ENCODE measurements at places on chromosomes 12 and 14. TPM values are rescaled to one million over a fixed set of nuclear protein-coding genes. Genes with fewer than 3 reads are reported as not detected.
A peak's percentile ranks its signal among the peaks of the same experiment; 100 is the strongest.

DNA sequence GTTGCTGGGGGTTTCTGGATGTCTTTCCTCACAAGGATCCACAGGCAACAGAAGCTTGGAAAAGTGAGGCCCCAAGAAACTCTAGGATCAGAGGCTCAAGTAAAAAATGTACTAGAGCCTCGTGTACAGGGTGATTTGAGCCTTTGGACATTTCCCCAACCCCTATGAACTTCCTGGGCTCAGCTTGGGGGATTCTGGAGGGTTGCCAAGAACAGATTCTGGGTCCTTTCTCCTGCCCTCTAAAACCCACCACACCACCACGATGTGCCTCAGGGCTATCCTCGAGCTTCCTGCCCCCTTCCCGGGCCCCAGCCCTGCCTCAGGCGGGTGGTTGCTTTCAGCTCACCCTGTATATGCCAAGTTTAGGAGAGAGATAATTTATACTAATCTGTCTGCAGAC is 583 bp downstream of the FAM186B start:
- no peaks in the 10 kb centered on the region for H3K27me3 ChIP-seq
- no peaks in the 10 kb centered on the region for H3K36me3 ChIP-seq
- H3K4me3 ChIP-seq: no peak overlapping the region
- H3K4me1 ChIP-seq: no peaks in the 10 kb centered on the region
- no peak for DNase-seq

- no peak overlapping the region for H3K4me3 ChIP-seq
- H3K27me3 ChIP-seq: no peaks in the 10 kb centered on the region
- H3K27ac ChIP-seq: no peak overlapping the region
Measured at GRCh38 chr14:91369628-91370445, 47.8 kb downstream of the CCDC88C start.

GRCh38 chr12:127760996-127761395 is 506.0 kb upstream of the TMEM132C start:
- no peak overlapping the region for H3K27ac ChIP-seq
- H3K27me3 ChIP-seq: no peaks in the 10 kb centered on the region
- H3K36me3 ChIP-seq: no peaks in the 10 kb centered on the region
- DNase-seq: no peak
- no peak overlapping the region for H3K4me3 ChIP-seq
- no peaks in the 10 kb centered on the region for H3K4me1 ChIP-seq

DNA sequence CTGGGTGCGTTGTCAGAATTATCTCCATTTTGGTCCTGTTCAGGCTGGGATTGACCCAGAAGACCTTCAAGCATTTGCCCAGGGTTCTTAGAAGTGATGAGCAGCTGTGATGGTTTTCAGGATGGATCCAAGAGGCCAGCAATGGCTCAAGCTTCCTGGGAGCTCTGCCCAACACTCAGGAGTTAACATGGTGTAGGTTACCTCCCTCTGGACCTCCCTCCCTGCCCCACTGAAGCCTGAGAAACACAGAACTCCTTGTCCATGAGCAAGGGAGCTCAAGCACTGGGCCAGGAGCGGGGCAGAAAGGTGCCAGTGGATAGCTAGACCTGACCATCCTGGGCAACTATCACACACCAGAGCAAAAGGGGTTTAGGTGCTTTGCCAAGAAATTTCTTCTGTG is 148.4 kb upstream of the FKBP4 start:
- no peaks in the 10 kb centered on the region for H3K27me3 ChIP-seq
- H3K4me3 ChIP-seq: no peak overlapping the region
- no peak overlapping the region for H3K27ac ChIP-seq
- H3K4me1 ChIP-seq: no peaks in the 10 kb centered on the region
- no peaks in the 10 kb centered on the region for H3K36me3 ChIP-seq

GRCh38 chr14:25009891-25010290 is 40.1 kb downstream of the STXBP6 start:
- no peak overlapping the region for H3K27ac ChIP-seq
- H3K4me1 ChIP-seq: no peaks in the 10 kb centered on the region
- DNase-seq: no peak
- H3K4me3 ChIP-seq: no peak overlapping the region
- H3K36me3 ChIP-seq: no peaks in the 10 kb centered on the region

GRCh38 chr12:78540606-78541336 is 323.8 kb upstream of the SYT1 start:
- no peaks in the 10 kb centered on the region for H3K36me3 ChIP-seq
- H3K27me3 ChIP-seq: no peaks in the 10 kb centered on the region
- H3K4me1 ChIP-seq: no peaks in the 10 kb centered on the region
- H3K27ac ChIP-seq: no peak overlapping the region
- H3K4me3 ChIP-seq: no peak overlapping the region
- no peak for DNase-seq

DNA sequence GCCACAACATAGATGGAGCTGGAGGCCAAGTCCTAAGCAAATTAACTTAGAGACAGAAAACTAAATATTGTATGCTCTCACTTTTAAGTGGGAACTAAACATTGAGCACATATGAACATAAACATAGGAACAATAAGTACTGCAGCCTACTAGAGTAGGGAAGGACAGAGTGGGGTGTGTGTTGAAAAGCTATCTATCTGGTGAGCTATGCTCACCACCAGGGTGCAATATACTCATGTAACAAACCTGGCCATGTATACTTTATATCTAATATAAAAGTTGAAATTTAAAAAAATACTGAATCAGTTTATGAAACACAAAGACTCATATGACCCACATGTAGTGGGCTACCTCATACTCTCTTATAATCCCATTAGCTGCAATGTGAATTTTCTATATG is 1305.0 kb downstream of the LRFN5 start:
- no peaks in the 10 kb centered on the region for H3K36me3 ChIP-seq
- no peaks in the 10 kb centered on the region for H3K4me1 ChIP-seq
- no peaks in the 10 kb centered on the region for H3K27me3 ChIP-seq
- no peak for DNase-seq

GRCh38 chr14:101360054-101360911 is 201.0 kb upstream of the DIO3 start:
- H3K4me1 ChIP-seq: no peaks in the 10 kb centered on the region
- no peaks in the 10 kb centered on the region for H3K36me3 ChIP-seq
- no peaks in the 10 kb centered on the region for H3K27me3 ChIP-seq
- peak overlapping the region; percentile 0 for H3K27ac ChIP-seq
- peak; percentile 79 for DNase-seq

DNA sequence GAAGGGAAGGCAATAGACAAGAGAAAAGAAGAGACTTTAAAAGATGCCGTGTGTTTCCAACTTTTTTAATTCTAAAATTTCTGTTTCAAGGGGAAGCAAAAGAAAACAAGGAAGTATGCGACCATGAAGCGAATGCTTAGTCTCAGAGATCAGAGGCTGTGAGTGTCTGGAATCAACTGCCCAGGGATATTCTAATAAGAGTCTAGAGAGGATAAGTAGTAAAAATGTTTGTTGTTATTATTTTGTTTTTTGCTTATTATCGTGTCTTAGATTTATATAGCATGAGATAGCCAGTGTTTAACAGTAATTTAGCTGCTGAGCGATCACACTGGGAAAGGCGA is 421 bp downstream of the FCF1 start:
- peak overlapping the region; percentile 85 for H3K27ac ChIP-seq
- peak overlapping the region; percentile 83 for H3K4me3 ChIP-seq
- no peaks in the 10 kb centered on the region for H3K27me3 ChIP-seq
- DNase-seq: no peak
- H3K4me1 ChIP-seq: peaks cover 7% of the 10 kb centered on the region

GRCh38 chr12:121532503-121533393 is 48.1 kb downstream of the KDM2B start:
- peak overlapping the region; percentile 38 for H3K27ac ChIP-seq
- no peaks in the 10 kb centered on the region for H3K4me1 ChIP-seq
- H3K36me3 ChIP-seq: peaks cover 24% of the 10 kb centered on the region
- no peak for DNase-seq
- no peaks in the 10 kb centered on the region for H3K27me3 ChIP-seq
- no peak overlapping the region for H3K4me3 ChIP-seq

DNA sequence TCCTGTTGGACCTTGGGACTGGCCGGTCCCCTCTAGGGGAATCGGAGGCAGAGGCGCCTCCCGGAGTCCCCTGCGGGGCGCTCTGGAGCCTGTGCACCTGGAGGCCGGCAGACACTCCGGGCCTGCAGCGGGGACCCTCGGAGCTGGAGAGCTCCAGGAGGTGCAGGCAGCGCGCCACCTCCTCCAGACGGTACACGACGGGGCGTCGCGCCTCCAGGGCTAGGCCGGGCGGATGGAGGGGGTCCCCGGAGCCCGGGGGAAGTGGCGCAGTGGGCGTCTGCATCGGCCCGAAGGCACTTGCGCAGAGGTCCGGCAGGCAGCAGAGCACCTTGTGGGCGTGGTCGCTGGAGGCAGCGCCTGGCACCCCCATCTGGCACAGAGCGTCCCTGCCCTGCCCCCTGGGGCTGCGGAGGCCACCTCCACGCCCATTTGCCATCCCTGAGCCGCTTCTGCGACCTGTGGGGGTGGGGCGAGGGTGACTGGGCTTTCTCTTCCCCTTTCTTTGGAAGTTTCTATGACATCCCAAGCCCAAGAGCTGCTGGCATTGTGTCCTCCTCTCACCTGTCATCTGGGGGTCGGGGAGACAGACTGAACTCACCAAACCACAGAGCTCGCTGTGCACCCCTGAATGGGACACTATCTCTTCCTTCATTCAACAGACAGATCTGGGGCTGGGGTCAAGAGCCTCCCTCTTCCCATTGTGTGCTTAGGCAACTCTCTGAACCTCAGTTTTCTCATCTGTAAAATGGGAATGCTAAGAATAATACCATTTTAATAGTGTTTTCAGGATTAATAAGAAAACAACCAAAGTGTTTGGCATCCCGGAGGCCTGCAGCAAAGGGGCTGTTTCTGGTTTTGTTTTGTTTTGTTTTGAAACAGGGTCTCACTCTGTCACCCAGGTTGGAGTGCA is 37.5 kb upstream of the CORO1C start:
- no peaks in the 10 kb centered on the region for H3K27me3 ChIP-seq
- no peak for DNase-seq
- H3K4me3 ChIP-seq: no peak overlapping the region
- H3K36me3 ChIP-seq: no peaks in the 10 kb centered on the region
- no peak overlapping the region for H3K27ac ChIP-seq
- no peaks in the 10 kb centered on the region for H3K4me1 ChIP-seq

Gene SLC6A12
- 0.39 TPM for total RNA-seq

GRCh38 chr12:92464911-92465310 is 237.9 kb upstream of the PLEKHG7 start:
- H3K4me1 ChIP-seq: no peaks in the 10 kb centered on the region
- no peak for DNase-seq
- H3K4me3 ChIP-seq: no peak overlapping the region
- H3K27me3 ChIP-seq: no peaks in the 10 kb centered on the region
- H3K27ac ChIP-seq: peak overlapping the region; percentile 58

GRCh38 chr12:77299910-77300669 is 234.7 kb upstream of the E2F7 start:
- no peak overlapping the region for H3K4me3 ChIP-seq
- no peak overlapping the region for H3K27ac ChIP-seq
- no peaks in the 10 kb centered on the region for H3K4me1 ChIP-seq
- H3K27me3 ChIP-seq: no peaks in the 10 kb centered on the region
- no peaks in the 10 kb centered on the region for H3K36me3 ChIP-seq

- peak overlapping the region; percentile 83 for H3K27ac ChIP-seq
- peaks cover 38% of the 10 kb centered on the region for H3K4me1 ChIP-seq
- no peaks in the 10 kb centered on the region for H3K27me3 ChIP-seq
- no peaks in the 10 kb centered on the region for H3K36me3 ChIP-seq
- H3K4me3 ChIP-seq: no peak overlapping the region
Measured at GRCh38 chr14:68937471-68938270, 41.4 kb downstream of the ACTN1 start.

Measured in tibial nerve (tissue), 4 donors.